ENCODE measurements at places on chromosomes 5 and 9.

DNA sequence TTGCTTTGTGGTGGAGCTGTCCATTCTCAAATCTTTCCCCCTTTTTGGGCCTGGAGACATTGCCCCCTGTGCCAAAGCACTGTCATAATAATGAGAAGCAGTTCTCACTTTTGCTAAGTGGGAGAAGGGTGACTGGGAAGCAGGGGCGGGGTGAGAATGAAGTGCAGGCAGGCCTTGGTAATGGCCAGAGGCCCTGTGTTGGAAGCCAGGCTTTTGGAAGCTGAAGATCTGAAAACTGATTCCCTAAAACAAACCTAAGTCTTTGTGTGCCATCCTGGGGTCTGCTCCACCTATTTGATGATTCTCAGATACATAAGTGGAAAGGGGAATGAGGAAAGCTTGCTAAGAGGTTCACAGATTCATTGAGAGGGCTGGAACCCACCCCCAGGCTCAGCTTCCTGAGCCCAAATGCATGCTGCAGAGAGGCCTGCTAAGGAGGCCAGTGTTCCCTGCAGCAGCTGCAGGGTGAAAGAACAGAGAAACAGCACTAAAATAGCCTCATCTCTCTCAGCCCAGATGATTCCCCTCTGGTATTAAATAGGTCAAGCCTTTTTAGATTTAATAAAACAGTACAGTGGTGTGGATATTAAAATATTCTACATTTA is 75.0 kb downstream of the NSG2 start:
- DNase-seq: no peak

DNA sequence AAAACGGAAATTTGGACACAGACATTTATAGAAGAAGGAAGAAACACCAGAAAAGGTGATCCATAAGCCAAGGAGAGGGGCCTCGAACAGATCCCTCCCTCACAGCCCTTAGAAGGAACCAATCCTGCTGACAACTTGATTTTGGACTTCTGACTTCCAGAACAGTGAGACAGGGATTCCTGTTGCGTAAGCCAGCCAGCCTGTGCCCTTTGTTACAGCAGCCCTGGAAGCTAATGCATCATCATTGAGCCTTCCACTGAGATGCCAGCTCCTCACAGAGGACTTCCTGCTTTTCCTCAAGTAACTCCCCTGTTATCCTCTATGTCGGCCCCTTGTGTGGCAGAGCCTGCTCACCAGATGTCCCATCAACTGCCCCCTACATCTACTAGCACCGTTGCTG is 94.1 kb downstream of the JMY start:
- no peak for DNase-seq

DNA sequence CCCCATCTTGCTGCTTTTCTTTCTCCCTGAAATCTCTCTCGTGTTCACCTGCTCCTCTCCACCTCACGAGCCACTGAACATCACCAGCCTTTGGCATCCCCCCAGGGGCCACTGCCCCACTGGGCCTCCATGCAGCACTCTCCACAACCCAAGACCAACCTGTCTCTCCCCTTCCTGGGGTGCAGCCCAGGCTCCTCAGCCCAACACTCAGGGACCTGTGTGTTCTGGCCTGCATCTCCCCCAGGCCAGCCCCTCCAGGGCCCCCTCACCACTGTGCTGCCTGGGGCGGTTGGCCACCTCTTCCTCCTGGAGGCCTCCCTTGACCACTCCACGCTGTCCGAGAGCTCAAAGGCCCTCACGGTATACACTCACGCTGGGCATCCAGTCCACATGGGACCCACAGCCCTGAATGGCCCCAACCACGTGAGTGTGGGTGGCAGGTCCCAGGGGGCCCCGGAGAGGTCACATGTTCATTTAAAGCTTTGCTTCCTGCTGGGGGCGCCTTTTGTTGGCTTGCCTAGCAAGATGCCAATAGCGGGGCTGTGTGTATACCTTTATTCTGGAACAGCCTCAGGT is 453 bp upstream of the DOK3 start:
- DNase-seq: no peak

- no peak for DNase-seq
Observed at GRCh38 chr9:132631280-132631679, 38.5 kb downstream of the DDX31 start.

DNA sequence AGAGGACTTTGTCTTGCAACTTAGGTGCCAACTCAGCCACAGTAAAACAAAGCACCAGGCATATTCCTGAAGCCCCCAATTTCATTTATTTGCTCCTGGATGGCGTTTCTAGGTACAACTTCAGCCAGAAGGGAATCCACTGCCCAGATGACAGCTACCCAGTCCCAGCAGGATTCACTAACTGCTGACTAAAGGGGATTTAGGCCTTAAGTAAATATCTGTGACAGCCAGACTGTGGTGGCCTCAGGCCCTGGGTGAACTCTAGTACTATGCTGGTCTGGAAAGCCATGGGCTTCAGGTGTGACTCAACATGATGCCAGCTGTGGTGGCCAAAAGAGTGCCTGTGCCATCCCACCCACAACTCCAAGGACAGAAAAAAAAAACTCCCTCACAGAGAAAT is 396.1 kb upstream of the CCNG1 start:
- no peak for DNase-seq

DNA sequence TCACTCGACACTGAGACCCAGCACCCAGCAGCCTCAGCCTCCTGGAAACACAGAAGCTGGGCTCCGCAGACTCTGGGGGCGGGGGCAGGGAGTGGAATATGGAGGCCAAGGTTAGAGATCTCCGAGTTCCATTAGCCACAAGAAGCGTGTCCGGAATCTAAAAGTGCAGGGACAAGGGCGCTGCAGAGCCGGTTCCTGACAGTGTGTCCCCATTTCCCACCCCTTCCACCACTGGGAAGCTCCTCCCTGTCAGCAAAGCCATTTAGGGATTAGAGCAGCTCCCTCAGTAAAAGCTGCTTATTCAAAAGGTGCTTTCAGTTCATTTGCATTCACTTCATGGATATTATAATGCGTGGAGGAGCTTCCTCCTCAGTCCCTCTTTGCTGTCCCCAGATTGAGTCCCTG is 74.1 kb upstream of the HSPA9 start:
- peak; percentile 86 for DNase-seq

DNA sequence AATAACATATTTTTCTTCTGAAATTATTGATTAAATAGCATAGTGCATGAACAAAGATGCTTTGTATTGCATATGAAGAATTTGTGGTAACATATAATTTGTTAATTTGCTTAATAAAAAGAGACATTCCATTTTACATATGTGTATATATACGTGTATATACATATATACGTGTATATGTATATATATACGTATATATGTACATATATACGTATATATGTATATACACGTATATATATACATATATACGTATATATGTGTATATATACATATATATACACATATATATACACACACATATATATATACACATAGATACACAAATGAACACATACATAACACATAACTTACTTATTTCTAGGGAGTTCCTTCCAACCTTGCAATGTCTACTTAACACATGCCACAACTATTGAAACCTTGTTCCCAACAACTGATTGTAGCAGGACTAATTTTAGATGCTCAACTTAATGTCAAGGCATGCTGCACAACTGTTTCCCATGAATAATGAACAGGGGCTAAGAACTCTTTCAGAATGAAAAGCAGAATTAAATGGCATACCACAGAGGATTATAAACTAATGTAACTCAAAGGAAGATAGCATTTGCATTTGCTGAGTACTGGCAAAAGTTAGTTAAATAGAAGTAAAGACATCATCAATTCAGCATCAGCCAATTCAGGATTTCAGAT is 17.4 kb downstream of the KIF24 start:
- no peak for DNase-seq

GRCh38 chr5:42801516-42802166 is 10.1 kb downstream of the SELENOP start:
- no peak for DNase-seq

DNA sequence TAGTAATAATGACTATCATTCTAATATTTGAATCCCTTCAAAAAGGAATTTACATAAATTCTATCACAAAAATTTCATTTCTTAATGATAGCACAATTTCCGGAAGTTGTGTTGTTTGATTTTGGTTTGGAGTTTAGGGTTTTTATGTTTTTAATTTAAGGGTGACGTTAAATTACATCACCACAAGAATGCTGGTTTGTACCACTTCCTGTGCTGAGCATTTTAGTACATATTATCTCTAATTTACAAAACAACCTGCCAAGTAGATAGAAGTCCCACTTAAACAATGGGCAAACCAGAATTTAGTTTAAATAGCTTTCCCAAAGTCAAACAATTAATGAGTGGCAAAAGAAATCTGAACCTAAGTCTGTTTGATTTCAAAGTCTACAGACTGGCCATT is 63.4 kb downstream of the DENND1A start:
- no peak for DNase-seq

DNA sequence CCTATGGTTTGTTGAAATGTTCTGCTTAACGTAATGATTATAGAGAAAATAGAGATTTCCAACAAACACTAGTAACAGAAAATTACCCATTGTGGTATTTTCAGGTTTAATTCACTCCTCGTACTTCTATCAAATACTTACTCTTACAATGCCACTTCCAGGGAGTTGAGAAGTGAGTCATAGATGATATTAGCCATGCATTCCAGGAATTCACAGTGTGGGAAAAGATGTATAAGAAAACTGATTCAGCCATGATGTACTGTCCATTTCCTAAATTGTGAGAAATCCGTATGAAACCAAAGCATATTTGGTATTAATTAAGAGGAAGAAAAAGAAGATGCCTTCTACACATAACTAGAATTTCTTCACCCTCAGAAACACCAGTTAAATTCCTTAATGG is 1854.6 kb upstream of the WWC1 start:
- DNase-seq: no peak

- DNase-seq: no peak
Observed at GRCh38 chr9:89352874-89353649, 34.8 kb downstream of the SECISBP2 start.

DNA sequence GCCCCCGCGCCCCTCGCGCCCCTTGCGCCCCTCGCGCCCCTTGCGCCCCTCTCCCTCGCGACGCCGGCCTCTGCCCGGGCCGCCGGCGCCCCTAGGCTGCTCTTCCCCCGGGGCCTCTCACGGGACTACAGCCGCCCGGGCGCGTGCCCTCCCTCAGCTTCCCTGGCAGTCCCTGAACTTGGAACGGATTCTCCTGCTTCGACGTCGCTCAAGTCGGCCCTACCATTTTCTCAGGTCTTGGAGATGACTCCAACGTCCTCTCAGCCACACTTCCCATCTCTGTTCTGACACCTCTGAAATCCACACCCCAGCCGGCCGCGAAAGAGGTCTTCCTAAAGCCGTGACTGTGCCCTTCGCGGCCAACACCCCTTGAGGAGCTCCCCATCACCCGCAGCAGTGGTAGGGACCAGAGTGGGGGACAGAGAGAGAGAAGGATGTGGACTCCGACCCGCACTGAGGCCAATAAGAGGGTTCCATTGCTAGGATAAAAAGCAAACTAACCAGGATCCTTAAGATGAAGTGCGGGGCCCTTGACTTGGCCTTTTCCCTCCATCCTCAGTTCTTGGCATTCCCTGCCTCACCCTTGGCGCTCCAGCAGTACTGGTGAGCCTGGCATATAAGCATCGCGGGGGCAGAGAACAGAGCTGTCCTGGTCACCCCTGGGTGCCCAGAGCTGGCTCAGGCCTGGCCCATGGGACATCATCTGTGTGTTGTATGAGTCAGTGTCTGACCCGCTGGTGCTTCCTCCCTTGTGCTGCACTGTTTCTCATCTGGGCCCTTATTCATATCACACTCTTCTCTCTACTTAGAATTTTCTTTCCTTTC is 38.6 kb upstream of the GARNL3 start:
- no peak for DNase-seq

DNA sequence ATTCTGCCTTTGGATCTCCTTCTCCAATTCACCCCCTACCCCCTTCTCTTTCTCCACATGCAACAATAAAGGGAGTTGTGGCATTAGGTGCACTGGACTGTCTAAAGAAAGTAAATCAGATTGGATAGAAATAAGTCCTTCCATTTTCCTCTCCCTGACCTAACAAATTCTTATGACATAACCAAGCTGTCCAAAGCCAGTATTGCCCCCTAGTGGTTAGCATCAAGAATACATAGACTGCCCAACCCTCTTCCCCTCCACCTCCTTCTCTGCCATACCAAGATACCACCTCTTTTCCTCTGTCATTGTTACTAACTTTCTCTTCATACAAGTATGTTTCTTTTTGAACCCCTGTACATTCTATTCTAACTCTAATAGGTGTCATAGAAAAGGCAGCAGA is 45.7 kb downstream of the PPARGC1B start:
- no peak for DNase-seq

DNA sequence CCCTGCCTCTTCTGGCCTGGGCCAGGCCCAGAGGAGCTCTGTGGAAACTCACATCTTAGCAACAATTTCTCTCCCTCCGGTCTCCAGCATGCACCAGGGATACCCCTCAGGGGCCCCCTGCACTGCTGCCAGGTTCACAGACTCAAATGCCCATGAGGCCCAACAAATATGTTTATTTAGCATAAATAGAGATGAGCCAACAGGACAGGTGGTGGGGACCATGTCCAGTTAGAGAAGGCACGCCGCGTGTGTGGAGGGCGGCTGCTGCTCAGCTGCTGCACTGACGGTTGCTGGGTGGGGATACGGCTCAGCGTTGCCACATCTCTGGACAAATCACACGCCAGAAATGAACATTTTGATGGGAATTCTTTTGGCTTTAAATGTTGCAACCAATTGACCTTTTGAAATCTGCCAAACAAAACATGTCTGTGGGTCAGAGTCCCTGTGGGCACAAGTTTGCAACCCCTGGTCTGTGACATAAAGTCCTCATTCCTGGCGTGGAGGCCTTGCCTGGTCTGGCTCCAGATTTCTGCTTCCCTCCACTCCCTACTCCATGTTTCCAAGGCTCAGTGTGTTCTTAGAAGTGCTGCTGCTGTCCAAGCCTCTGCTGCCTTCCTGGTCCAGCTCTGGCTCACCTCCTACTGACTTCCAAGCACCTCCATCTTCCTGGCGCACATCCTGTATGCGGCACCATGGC is 88.9 kb downstream of the AMBP start:
- DNase-seq: no peak

- no peak for DNase-seq
Observed at GRCh38 chr5:14036514-14036913, 92.0 kb upstream of the DNAH5 start.

- DNase-seq: no peak
Observed at GRCh38 chr5:151048526-151048925, 28.1 kb downstream of the GPX3 start.

- no peak for DNase-seq
Observed at GRCh38 chr5:127077366-127077765, 4.1 kb upstream of the C5orf63 start.

GRCh38 chr5:134466241-134467069 is 54.8 kb upstream of the CDKN2AIPNL start:
- peak; percentile 95 for DNase-seq
